Astrocyte of the spinal cord (primary cell): ENCODE measurements at places on chromosomes 1 and 21.

- DNase-seq = no peak
Observed at GRCh38 chr1:33097762-33098161, 16.8 kb downstream of the AZIN2 start.

GRCh38 chr1:33232716-33233115, 23.6 kb upstream of the ZNF362 start:
- no peak for DNase-seq

GRCh38 chr1:226653311-226653921, 85.7 kb downstream of the ITPKB start:
- no peak for DNase-seq

DNA sequence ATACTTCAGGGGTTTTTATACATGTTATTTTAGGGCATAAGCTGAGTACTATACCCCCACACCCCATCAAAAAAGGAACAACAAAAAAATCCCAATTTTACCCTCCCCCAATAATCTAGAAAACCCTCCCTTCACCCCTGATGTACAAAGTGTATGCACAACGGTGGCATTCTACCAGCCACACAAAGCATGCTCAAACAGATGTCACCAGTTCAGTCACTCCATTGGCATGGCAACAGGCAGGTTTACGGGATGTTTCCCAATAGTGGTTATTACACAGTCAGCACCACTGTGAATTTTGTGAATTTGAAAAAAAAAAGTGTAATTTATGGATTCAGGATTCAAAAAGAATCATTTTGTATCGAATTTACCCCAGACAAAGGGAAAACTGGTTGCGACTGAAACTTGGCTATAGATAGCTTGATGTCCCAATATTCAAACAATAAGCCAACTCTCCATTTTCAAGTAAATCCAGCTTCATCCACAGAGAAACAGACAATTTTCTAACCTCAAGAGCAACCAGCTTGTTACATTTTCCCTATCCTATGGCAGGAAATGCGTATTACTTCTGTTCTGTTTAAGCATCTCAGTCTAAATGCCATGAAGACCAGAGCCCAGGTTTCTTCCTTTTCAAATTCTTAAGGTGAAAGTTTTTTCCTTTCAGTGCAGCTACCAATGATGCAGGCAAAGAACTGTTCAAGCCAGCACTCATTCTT, 34.0 kb upstream of the SLC45A3 start:
- DNase-seq = peak; percentile 33

- no peak for DNase-seq
Observed at GRCh38 chr1:203512517-203512847, 18.5 kb downstream of the OPTC start.

- DNase-seq = no peak
Observed at GRCh38 chr1:214389734-214390133, 108.8 kb downstream of the SMYD2 start.

DNA sequence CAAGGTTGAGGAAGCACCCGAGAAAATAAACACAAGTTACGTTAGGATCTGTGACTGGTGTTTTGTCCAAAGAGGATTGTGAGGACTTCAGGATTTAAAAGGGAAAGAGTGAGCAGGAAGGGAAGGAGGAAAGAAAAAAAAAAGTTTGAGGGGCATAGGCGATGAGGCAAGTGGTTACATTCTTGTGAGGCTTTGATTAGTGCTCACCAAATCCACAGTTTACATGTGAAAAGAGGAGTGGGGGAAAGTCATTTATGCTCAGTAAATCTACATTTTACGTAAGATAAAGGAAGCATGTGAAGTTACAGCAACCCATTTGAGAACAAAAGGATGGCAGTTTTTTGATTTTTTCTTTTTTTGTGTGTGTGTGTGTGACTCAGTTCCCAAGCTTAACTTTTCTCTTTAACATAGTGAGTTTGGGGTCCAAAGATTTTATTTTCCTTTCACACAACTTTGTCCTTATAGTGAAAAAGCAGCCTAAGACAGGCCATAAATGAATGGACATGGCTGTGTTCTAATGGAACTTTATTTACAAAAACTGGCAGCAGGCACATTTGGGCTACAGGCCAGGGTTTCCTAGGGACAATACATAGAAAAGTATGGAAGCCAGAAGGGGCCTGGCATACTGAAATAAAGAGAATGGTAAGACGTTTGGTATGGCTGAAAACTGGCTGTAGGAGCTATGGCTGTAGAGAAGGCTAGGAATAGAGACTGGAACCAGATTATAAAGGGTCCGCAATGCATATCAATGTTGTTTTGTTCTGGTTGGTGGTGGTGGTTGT, 121.7 kb downstream of the FGGY start:
- DNase-seq = no peak

GRCh38 chr1:31064111-31064717, 1.3 kb downstream of the PUM1 start:
- DNase-seq = peak; percentile 33

GRCh38 chr1:11979851-11980675, at the start of gene MFN2:
Gene MFN2 (plus strand): TSS chr1:11980444. CDS start chr1:11989169, 8,725 bp downstream.
- peak; percentile 98 for DNase-seq

DNA sequence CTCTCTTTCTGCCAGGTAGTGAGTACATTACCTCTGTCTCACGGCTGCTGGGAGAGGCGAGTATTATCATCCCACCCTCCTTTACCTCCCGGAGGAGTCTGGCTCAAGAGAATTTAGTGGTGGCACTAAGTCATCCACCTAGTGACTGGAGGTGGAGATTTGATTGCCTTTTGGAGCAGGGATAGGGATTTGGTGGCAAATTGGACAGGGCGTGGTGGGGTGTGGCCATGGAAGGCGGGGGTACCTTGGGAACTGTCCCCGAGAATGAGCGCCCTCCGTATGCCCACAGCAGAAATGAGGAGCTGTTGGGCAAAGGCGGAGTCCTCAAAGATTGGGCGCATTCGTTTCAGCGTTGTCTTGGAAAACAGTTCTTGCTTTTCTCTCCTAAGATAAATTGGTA, 32.1 kb upstream of the HMGN1 start:
- DNase-seq = no peak

GRCh38 chr1:115063228-115063901, 25.9 kb downstream of the TSPAN2 start:
- peak; percentile 52 for DNase-seq

DNA sequence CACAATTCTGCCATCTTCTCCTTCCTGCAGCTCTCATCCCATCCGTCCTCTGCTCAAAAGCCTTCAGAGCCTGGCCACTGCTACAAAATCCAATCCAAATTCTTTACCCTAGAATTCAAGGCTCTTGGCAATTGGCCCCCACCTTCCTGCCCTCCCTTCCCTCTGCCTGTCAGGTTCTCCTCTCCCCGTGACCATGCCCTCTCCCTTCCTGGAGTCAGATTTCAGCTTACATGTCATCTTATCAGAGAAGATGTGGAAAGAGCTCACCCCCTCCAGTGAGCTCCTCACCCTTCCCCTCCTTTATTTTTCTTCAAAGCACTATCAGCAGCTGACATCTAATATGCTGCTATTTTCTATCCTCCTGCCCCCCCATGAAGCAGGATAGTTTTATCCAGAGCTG, 86.9 kb downstream of the GRIK3 start:
- DNase-seq = no peak
